HS-27A (cell line): ENCODE measurements at places on chromosomes 5 and 9.

DNA sequence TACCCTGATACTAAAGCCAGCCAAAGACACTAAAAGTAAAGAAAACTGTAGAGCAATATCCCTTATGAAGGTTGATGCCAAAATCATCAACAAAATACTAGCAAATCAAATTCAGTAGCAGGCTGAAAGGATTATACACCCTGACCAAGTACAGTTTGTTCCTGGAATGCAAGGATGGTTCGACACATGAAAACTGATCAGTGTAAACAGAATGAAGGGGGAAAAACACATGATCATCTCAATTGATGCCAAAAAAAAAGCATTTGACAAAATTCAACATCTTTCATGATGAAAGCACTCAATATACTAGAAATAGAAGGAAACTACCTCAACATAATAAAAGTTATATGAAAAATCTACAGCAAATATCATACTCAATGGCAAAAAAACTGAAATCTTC, 43.5 kb upstream of the LRRC14B start:
- DNase-seq, result no peak

DNA sequence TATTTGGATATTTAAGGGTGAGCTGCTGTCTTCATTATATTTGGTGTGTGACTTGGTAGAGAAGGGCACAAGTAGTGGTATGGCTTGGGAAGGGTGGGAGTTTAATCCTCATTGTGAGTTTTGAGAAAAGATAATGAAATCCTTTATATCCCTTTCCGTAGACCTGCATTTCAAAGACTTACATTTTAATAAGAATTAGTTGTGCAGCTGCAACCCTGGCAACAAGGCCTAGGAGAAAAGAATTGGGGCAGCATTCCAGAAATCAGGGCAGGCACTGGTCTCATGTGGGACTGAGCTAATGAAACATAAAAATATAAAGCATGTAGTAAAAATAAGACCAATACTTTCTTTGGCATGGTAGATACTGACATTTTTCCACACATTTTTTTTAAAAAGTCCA, 60.5 kb downstream of the CDC42SE2 start:
- DNase-seq, result no peak

DNA sequence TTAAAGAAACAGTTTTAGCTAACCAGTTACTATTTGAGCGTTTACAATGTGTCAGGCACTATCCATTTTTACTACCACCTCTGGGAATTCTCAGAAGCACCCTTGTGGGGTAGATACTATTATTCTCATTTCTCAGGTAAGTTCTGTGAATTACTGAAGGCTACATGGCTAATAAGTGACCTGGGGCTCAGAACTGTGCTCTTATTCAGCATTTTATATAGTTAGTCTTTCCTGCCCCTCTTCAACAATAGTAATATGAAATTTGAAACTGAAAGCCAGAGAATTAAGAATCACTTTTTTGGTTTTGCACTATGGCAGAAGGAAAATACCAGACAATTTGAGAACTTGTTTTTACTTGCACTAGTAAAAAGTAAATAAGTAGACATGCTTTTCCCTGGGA, 11.8 kb downstream of the ELL2 start:
- no peak for DNase-seq

GRCh38 chr9:92508018-92508820, 25.9 kb upstream of the ASPN start:
- no peak for DNase-seq

DNA sequence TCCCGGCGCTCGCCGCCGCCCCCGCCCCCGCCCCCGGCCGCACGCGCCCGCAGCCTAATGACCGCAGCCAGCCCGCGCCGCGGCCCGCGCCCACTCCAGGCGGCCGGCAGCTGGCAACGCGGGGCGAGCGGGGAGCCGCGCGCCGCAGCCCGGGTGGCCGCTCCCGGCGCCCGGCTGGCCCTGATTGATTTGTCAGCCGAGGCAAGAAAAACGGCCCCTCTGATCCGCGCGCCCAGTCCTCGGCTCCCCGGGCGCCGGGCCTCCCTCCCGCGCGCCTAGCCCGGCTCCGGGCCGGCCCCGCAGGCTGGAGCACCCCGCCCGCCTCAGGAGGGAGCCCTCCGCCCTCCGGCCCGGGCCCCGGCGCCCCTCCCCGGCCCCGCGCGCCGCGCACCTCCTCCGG, 11.9 kb upstream of the LHX2 start:
- DNase-seq, result no peak

DNA sequence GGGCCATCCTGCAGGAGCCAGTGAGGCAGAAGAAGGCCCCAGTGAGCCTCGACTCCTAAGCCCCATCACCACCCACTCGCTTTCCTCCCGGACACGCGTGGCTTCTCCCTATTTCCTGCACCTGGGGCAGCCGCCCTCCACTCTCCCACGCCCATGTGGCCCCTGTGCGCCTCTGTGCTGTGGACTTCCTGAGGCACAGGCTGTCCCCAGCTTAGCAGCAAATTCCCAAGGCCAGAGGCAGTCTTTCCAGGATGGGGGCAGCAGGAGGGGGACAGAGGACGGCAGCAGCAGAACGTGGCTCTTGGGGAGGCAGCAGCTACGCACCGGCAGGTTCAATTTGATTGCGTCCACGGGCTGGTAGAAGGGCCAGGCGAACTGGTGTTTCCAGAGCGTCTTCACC, 14.9 kb downstream of the BRD3 start:
- no peak for DNase-seq

DNA sequence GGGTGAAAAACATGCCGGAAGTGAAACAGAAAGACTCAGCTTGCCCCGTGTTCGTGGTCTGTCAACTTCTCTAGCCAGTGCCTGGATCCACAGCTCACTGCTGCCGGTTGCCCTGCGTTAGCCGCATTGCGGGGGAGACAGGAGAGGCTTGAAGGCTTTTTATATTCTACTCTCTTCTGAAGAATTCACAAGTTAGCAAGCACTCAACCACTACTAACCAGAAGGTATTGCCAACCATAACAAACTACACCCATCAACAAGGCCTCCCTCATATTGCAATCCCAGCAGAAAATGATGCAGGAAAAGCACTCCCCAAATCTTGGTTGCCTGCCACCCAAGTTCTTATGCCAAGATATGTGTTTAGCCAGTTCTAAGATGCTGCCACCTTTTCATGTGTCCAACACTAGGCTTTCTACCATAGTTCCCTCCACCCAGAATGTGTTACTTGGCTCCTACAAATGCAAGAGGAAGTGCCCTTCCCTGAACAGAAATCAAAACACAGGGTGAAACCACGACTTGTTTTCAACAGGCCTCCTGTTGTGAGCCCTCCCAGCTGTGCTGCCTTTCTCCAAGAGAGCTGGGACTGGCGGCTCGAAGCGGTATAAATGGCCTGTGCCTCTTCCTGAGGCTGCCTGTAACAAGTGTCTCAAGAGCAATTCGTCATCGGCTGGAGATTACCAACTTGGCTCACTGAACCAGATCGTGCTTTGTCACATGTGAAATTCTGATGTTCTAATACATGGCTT, 129.0 kb downstream of the SNX18 start:
- DNase-seq, result no peak

DNA sequence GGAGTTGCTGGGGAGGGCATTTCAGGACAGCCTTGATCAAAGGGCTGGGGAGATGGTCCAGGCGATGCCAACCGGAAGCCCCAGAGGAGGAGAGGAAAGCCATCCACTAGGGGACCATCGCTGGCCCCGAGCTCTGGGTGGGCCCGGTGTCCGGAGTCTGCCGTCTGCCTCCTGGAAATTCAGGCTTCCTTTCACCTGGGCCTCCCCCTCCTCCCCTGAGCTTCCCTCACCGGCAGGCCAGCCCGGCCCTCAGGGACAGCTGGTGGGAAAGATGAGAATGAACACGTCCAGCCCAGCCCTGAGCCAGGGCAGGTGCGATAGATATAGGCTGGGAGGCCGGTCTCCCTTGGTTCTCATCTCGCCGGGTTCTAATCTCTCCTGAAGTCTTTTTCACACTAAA, 17.2 kb downstream of the IRX4 start:
- no peak for DNase-seq

DNA sequence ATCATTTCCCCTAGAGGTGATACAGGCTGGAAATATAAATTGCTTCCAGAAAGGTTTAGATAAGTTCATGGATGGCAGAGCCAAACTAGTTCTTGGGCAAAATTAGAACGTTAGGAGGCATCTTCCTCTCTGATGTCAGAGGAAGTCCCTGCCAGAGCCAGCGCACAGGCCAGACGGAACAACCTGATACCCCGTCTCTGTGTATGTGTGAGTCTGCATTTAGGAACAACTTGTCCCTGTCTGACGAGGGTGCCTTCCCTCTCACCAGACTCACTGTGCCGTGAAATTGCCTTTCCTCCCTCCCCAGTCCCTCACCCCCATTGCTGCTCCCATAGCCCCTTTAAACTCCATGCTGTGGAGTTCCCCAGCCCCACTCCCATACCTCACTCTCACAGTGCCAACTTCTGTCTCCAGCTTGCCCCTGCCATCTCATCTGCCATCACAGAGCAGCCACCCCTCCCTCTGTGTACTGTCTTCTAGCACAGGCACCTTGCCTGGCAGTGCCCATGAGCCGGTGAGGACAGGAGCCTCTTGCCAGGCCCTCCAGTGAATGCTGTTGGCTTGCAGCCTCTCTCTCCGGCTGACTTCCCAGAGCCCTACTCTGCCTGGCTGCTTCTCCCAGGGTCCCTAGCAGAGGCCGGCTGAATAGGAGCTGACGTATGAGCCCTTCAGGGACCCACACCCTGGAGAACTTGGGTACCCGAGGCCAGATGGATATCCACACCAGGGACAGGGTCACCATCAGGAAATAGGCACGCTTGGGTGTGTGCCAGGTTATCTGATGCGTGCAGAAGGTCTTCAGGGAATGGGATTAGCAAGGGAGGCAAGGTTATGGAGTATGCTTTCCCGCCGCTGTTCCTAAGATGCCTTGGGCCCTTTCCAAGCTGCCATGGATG, 26.7 kb downstream of the UNC5A start:
- DNase-seq, result no peak
